ENCODE measurements at places on chromosomes 12 and 14. TPM values are rescaled to one million over a fixed set of nuclear protein-coding genes. Genes with fewer than 3 reads are reported as not detected.

DNA sequence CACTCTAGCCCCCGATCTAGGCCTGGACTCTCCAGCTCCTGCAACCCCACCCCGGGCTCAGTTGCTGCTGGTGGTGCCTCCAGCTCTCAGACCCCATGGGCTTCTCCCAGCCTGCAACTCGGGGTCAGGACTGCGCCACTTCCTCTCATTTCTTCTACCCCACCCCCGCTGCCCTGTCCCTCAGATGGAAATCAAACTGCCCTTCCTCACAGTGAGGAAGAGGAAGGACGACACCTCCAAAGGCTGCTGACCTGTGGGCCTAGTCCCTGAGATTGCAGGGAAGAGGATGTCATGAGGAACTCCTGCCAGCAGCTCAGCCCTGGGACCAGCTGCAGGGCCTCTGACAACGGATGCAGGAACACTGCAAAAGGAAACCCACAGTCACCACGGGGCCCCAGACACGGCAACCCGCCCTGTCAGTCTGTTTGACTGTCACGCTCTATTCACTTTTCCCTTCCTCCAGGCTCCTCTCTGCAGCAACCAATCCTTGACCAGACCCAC is 29.3 kb upstream of the PNMA1 start:
- no peak for DNase-seq

GRCh38 chr12:63319386-63319785 is 168.4 kb upstream of the AVPR1A start:
- peak; percentile 72 for DNase-seq

DNA sequence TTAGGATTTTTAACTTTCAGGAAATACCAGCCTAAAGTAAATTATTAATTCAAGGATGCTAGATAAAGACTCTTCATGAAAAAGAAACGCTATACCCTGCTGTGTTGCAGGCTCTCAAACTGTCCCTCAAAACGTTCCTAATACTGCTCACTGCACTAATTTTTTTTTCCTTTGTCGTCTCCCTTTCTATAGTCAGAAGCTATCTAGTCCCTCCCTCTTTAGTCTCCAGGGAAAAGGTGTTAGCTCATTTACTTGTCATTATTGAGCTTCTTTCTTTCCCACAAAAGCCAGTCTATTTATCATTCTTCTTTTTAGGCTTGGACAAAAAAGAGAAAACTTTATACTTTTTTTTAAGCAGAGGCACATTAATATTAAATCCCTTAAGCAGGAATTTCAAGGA is 30.3 kb upstream of the INSM2 start:
- DNase-seq: no peak

Gene SLCO1C1
- not detected for total RNA-seq

DNA sequence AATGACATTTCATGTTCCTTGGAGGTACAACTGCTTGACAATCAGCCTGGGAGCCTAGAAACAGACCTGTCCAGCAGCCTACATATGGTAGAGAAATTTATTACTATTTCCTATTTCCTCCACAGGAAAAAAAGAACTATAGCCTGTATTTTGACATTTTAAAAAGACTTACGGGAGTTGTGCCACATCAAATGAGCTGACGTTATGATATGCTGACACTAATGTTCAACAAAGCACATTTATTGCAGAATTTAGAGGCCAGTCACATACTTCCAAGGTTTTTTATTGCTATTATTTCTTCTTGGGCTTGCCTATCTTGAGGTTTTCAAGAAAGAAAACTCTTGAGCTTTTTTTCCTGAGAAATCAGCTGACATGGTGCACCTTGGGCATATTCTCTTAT is 305.3 kb downstream of the LRIG3 start:
- DNase-seq: no peak

GRCh38 chr12:112153181-112153892 is 28.0 kb downstream of the TRAFD1 start:
- DNase-seq: no peak

DNA sequence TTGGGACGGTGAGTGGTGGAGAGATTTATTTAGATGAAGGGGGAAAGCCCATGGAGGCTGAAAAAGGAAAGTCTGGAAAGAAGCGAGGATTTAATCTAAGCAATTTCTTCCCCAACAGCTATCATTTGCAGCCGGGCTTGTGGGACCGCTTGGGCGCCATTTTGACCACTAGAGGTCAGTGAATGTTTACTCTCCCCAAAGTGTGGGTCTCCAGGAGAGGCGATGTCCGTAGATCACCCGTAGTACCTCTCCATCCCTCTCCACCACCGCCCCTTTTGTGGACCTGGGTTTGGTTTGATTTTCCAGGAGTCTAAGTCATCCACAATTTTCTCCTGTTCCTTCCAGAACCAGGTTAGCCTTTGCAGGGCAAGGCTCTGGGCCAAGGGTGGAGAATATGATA is 91.2 kb upstream of the PARP11 start:
- DNase-seq: no peak

- DNase-seq: no peak
Observed at GRCh38 chr12:124487066-124487833, 80.2 kb downstream of the NCOR2 start.

Gene NXPH4
- 5.9 TPM for total RNA-seq

- no peak for DNase-seq
Observed at GRCh38 chr12:28870839-28871440, 278.1 kb upstream of the FAR2 start.

DNA sequence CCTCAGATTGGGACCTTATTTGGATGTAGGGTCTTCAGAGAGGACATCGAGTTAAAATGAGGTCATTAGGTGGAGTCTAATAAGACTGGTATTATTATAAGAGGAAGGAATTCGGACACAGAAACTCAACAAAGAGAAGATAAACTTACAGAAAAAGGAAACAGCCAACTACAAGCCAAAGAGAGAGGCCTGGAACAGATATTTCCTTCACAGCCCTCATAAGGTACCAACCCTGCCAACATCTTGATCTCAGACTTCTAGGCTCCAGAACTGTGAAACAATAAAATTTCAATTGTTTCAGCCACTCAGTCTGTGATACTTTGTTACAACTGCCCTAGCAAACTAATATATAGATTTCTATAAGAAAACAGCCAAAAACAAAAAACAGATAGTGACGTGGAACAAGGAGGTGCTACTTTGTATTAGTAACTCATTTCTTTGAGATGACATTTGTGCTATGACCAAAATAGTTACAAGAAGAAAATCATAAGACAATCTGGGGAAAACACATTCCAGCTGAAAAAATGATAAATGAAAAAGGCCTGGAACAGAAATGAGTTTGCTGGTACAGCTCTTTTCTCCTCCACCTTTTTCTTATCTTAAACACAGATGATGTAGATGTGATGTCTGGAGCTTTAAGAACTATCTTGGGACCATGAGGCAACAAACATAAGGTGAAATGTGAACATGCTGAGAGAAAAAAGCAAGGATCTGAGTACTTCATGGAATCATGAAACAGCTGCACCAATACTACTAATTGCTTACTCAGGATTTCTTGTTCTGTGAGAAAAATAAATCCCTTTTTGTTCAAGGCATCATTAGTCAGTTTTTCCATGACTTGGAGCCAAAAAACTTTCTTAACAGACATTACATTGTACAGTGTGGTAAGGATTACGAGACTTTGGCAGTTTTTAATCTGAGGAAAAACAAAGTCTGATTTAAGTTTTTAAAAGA is 243.2 kb downstream of the ANO6 start:
- no peak for DNase-seq

- DNase-seq: peak; percentile 51
Observed at GRCh38 chr14:105480807-105481801, 5.6 kb upstream of the CRIP1 start.

Gene TMEM132C
- 0.48 TPM for total RNA-seq

Gene DTD2
- 44.6 TPM for total RNA-seq

- no peak for DNase-seq
Observed at GRCh38 chr12:85060916-85061315, 24.8 kb downstream of the LRRIQ1 start.

GRCh38 chr14:34711796-34712712 is 2.3 kb downstream of the CFL2 start:
- no peak for DNase-seq

DNA sequence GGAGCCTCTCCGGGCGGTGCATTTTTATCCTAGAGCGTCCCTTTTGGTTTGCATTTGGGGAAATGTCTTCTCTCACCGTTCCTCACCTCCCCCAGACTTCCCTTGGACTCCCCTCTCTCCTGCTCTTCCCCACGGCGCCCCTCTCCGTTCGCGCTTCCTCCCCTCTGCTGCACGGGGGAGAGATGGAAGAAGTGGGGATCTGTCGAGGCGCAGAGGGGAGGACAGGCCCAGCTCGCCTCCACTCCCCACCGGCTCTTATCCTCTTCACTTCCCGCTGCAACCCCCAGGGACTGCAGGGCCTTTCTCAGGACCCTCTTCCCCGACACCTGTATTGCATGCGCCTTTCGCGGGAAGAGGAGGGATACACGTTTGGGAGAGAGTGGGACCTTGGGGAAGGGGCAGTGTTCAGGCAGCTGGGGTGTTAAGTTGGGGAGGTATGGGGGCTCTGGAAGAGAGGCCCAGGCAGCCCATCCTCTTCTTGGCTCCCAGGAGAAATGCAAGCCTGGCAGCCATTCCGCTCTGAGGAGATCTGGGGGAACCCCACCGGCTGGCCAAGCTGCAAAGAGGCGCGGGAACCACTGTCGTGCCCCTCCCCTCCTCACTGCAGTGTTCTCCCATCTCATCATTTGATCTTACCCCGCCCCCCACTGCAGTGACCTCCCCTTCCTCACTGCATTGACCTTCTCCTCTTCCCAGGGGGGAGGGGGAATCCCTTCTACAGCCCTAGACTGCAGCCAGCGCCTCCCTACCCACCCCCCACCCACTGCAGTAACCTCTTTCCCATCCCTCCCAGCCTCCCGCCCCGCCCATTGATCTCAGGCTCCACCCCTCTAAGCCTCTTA is 788 bp downstream of the ENO2 start:
- DNase-seq: no peak

Gene RNASE1
- total RNA-seq: not detected

- DNase-seq: no peak
Observed at GRCh38 chr12:46574847-46575246, 202.3 kb upstream of the SLC38A2 start.

GRCh38 chr12:19833775-19834501 is 394.6 kb downstream of the AEBP2 start:
- DNase-seq: no peak

DNA sequence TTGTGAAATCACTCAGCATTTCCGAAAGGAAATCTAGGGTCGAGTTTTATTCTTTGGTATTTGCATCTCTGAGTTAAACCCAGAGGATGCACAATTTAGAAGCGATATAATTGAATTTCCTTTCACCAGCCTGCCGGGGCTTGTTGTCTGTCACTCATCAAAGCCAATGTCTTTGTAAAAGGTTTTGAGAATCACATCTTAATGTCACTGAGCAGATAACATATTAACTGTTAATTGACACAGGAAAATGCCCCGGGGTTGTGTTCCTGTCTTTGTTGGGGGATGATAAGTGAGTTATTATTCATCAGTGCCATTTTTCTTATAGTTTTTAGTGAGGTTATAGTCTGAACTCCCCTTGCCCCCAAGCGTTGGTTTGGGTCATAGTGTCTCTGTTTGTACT is 73.4 kb downstream of the DUSP6 start:
- no peak for DNase-seq

DNA sequence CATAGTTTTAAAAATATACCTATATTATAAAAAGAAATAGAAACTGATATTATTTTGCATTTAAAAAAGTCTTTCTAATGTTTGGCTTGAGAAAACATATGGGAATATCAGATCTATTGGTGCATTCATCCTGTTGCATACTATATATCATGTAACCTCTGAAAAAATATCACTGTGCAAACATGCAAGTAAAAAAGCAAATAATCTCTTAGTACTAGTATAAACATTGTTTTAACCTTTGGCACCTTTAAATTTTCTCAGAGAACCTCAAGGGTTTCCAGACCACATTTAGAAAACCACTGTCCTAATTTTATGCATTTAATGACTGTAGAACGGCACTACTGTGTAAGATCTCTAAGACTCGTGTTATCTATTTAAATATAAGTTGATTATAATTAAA is 416.8 kb downstream of the LRFN5 start:
- no peak for DNase-seq

- no peak for DNase-seq
Observed at GRCh38 chr14:92619671-92620456, 106.3 kb downstream of the RIN3 start.

DNA sequence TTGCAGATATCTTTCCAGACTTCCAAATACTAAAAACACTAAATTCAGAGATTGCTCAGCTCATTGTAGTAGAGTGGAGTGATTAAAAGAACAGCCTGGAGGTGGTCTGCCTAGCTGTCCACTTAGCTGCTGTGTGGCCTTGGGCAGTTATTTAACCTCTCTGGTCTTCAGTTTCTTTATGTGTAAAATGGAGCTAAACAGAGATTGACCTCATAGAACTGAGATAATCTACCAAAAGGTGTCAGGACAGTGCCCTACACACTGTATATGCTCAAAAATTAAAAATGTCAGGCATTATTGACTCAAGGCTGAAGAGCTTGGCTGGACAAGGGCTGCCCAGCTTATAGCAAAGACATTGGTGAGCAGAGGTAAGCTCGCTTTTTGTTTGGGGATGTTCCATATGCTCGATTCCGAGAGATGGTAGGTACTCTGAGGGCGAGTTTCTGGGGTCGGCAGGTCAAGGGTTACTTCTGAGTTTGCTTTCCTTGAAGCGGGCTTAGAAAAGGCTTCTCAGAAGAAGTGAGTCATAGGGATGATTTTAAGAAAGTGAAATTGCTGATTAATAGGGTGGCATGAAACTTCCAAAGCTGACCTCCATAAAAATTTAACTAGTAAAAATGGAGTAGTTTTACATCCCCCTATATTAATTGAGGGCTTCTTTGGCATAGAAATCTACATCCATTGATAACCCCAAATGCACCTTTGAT is 107.5 kb downstream of the GPATCH2L start:
- no peak for DNase-seq

DNA sequence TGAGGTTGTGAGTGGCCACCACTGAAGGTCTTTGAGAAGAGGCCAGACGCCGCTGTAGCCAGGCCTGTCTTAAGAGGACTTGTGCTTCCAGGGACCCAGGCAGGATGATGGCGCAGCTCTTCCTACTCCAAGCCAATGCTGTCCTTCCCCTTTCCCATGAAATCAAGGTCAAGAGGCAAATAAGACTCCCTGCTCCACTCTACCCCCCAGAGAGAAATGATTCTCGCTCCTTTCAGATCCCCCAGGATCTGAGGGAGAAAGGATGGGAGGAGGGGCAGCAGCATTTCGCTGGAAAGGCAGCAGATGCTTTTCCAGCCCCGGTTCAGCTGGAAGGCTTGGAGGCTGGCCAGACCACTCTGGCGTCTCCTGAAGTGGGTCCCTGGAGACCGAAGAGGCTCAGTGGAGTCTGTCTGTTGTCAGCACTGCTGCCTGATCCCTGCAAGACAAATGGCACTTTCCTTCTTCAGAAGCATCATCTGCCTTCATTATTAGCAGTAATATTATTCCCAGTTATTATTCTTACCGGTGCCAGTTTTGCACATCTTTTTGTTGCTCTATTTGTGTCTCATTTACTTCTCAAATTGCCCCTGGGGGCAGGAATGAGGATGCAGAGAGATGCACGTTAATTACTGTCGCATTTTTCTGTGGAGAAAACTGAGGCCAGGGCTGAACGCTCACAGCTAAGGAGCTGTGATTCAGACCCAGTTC is 51.4 kb downstream of the C14orf132 start:
- DNase-seq: no peak

- DNase-seq: no peak
Observed at GRCh38 chr14:92383805-92384204, 60.8 kb downstream of the SLC24A4 start.

Gene OTOGL
- total RNA-seq: 0.14 TPM

Gene GYS2
- not detected for total RNA-seq

Measured in kidney epithelial cell (primary cell).